ENCODE measurements at places on chromosomes 11 and 22.
A peak's percentile ranks its signal among the peaks of the same experiment; 100 is the strongest.

GRCh38 chr11:124798991-124799347 lies 1.2 kb downstream of the MSANTD2 start:
- DNase-seq, result no peak

DNA sequence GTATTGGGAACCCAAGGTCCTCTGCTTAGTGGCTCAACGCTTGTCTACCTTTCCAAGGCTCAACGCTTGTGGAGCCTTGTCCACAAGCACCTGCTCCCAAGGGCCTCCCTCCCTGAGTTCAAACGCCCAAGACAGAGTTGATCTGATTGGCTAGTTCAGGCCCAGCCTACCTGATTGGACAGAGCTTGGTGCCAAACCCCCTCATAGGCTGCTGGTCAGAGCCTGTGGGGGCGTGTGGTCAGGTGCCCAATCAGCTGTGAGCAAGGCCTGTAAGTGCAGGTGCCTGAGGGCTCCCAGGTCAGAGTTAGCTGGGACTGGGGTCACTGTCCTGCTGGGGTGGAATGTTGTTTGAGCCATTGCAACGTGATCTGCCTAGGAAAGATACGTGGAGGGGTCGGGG lies 16.9 kb upstream of the TMPRSS6 start:
- no peak for DNase-seq

GRCh38 chr11:69744435-69744834 lies 30.7 kb downstream of the FGF4 start:
- no peak for DNase-seq

GRCh38 chr22:32353840-32354239 lies 3.8 kb upstream of the RFPL3 start:
- no peak for DNase-seq

DNA sequence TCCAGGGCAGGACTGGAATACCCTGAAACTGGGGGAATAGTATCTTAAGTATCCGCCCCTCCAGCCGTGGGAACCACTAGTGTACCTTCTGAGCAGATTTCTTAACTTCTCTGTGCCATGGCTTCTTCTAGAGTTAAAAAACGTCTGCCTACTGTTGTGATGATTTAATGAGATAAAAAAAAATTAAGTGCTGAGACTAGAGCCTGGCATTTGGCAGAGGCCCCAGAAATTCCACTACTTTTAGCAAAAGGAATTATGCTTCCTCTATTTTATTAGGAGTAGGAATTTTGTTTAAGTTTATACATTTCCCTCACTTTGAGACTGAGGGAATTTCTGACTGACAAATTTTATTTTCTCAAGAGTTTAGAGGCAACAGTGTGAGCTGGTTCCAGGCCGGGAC lies 371.2 kb upstream of the B3GAT1 start:
- no peak for DNase-seq

DNA sequence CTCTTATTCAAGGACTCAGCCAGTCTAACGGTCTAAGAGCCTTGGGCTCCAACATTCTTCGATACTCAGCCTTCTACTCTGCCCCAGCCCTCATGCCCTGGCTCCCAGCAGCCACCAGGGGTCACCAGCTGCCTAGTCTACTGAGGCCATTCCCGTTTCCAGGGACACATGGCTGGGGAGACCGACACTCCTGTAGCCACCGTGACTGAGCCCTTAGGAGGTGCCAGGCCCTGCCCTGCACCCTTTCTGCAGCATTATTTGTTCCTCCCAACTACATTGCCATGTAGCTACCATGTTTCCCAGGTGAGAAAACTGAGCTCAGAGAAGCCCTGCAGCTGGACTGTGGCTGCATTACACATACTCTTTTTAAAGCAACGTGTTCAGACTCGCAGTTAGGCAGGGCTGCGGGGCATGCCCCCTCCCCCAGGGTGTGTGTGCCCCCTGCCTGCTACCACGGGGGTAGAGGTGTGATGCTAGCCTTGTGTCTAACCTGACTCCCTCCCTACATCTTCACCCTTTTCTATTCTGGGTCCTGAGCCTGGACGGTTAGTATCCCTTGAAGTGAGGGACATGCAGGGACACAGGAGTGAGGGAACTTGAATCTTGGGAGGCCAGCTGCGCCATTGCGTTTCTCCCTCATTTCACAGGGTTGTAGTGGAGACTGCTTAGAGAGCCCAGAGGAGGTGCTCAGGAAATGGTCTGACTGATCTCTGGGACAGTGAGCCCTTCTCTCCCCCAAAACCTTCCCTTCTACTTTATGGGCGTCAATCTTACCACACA lies 17.5 kb downstream of the ATG16L2 start:
- peak; percentile 76 for DNase-seq

DNA sequence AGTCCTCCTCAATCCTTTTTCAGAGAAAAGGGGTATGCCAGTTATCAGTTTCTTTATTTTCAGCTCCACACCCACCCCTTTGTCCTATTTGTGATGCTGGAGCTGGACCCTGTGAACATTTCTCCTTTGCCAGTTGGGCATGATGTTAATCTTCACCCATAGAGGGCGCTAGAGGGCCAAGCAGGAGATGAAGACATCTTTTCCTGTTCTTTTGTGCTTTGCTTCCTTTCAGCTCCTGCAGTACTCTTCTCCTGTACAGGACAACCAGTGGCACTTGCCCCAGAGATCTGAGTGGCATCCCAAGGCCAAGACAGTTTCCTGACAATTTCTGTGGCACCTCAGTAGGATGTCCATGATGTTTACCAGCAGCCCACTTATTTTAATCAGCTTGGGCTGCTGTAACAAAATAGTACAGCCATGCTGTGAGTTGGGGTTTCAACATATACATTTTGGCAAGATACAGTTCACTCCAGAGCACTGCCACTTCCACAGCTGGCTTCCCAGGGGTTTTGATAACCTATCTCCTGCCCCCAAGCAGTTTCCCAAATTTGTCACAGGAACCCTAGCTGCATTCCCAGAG lies 4.6 kb downstream of the SAA2 start:
- peak; percentile 74 for DNase-seq

- DNase-seq, result no peak
These were observed 570.3 kb upstream of the ANO5 start for GRCh38 chr11:21622566-21622965.

DNA sequence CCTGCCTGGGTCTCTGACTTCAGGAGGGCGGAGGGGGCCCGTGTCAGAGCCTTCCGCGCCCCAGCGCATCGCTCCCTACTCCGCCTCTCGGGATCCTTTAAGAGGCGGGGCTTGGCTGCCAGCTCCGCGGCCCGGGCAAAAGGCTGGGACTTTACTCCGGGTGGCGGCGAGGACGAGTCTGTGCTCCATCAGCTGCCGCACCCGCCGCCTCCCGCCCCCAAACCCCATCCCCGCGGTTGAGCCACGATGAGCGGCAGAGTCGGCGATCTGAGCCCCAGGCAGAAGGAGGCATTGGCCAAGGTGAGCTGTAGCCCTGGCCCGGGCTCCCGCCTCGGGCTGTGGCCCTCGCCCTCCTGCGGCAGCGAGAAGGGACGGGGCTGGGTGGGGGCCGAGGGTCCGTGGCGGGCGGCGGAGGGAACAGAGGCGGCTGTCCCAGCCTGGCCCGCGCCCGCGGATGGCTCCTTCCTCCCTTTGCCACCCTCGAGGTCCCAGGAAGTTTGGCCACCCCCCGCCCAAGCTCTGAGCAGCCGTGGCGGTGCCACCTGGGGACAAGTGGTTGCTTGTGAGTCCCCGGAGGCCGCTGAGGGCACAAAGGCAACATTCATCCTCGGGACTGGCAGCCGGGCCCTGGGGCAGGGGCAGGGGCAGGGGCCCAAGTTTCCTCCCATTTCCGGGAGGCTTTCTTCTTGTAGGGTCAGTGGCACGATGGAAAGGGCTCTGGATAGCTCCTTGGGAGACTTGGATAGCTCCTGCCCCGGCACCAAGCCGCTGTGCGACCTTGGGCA lies at the start of gene SEC14L2:
Gene SEC14L2 (plus strand): TSS at position 148 of the 785 bp plus-strand sequence. CDS start 99 bp downstream, at position 247.
- no peak for DNase-seq

DNA sequence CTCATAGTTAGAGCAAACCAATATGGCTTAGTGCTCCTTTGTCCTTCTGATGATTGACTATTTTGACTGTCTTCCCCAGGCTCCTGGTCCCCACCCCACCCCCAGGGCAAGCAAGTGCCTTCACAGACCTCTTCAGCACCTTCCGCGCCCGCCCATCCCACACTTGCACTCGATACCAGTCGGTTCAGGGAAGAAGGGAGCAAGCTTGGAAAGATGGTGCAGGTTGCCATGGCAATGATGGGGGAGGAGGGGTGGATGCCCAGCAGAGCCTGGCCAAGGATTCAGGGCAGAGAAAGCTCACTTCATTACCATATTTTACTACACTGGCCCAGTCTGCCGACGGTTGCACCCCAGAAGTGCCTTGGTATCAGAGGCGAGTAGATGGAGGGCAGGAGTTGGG lies 2.2 kb downstream of the TMEM132A start:
- DNase-seq, result no peak

DNA sequence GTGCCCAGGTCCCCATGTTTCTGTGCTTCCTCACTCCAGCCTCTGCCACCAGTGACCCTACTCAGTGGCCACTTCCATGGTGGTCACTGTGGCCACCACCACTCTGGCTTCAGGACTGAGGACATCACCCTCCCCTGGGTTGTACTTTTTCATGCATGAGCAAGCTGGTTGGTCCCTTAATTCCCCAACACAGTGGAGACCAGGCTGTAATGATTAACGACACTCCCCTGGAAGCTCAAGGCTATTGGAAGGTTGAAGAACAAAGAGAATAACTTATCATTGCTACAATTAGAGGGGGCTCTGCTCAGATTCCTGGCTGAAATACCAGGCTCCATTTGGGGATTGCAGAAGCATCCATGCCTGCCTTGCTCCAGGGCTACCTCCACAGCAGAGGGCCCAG lies 10.5 kb downstream of the PLAAT4 start:
- no peak for DNase-seq

GRCh38 chr11:61761440-61762222 lies 9.2 kb downstream of the MYRF start:
- DNase-seq, result no peak

- DNase-seq, result peak; percentile 72
These were observed at the start of gene PATZ1 for GRCh38 chr22:31346255-31346732. Gene PATZ1 (minus strand): TSS chr22:31346346. CDS start chr22:31345602, 744 bp downstream.

DNA sequence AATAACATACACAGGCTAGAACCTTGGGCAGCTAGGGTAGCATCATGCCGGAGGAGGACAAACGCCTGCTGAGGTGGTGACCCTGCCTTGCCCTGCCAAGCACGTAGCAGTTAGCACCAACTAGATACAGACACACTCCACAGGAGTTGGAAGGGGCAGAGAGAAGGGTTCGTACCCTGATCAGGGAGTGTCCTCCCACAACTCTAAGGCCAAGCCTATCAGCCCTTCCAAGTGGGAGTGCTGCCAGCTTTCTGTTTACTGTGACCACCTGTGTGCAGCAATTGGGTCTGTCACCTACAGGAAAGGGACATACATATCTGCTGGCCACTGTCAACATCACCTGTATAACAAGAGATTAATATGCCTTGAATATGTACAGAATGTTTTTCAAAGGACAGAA lies 1.9 kb upstream of the THAP7 start:
- no peak for DNase-seq

DNA sequence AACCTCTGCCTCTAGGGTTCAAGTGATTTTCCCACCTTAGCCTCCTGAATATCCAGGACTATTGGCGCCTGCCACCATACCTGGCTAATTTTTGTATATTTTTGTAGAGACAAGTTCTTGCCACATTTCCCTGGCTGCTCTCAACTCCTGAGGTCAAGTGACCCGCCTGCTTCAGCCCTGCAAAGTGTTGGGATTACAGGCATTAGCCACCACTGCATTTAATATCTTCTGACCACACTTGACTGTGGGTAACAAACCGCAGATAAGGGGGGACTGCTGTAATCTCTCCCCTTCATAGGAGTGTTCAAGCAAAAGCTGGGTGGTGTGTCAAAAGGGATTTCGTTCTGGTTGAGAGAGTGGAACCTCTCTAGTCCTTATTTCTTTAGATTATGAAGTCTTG lies 53.4 kb downstream of the GRAMD1B start:
- DNase-seq, result no peak

DNA sequence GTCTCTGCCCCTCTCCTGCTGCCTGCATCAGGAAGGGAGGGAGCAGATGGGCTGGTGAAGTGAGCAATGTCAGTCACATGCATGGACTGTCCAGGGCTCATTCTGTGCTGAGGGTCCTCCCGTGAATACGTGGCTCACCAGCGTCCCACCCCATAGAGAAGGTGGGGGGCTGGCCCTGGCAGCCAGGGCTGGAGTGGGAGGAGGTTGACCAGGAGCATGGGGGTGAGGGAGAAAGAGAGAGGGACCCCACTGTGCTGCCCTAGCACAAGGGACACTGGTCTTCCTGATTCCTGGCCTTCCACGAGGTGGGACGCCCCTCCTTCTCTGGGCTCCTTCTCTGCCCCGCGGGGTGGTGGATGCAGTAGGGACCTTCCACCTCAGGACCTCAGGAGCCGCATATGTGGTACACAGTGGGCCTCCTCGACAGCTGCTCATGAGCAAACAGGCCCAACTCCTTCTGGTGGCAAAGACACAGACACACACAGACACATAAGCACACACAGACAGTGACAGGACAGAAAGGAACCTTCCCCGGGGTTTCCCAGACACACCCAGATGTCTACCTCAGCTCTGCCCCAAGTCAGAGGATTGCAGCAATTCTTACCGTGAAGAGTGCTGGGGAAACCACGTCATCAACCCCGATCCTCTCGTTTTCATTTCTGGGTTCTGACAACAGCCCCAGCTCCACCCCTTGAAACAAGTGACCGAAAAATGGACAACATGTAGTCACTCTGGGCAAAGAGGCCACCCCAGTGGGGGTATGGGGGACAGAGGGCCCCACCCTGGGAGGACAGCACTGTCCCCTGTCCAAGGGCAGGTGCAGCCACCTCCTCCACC lies 3.6 kb upstream of the APOBEC3A start:
- DNase-seq, result peak; percentile 79

DNA sequence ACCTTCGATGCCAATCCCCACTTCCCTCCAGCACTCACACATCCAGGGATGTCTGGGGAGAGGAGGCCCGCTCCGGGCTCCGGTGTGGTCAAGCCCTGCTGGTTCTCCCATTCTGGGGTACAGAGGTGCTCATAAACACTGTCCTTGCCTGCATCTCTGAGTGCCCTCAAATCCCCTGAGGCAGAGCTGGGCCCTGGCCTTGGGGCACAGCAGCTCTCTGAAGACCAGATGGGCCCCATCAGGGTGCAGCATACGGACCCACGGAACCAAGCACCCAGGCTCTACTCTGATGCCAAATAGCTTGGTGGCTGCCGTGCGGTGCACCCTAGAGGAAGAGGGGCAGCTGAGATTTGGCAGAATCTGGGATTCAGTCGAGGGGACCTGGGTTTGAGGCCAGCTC lies 35.7 kb upstream of the NNMT start:
- no peak for DNase-seq

DNA sequence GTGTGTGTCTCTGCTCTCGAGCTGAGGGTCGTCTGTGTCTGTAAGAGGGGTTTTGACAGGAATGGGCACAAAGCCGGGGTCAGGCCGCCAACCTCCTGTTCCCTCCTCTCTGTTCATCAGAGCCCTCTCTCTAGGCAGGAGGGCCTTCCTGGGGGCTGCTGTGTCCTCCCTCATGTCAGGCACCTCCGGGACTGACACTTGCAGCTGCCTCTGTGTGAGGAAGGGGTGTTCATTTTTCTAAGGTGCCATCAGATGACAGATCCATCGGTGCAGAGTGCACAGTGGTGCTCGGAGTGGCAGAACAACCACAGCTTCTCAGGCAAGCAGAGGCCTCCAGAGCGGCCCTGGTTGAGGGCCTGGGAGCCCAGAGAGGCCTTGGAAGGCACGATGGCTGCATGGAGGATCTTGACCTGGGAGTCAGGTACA lies 265.4 kb upstream of the B3GAT1 start:
- no peak for DNase-seq
